Kasumi-1 (cell line): ENCODE measurements at places on chromosomes 7 and 10.

DNA sequence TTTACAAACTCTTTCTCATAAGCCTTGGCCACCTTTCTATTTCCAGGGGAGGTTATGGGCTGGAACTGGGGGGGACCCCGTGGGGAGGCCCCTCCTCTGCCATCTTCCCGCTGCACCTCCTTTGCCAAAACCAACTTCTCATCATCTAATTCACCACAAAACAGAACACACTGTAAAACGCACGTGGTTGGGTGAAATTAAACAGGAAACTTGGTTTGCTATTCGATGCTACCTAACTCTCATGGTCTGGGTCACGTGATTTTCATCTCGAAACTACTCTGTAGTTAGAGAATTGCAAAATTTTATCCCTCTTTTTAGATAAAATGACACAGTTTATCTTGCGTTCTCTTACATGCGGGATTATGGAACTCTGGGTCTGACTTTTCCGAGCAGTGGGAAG is 242.0 kb downstream of the ZMYND11 start:
- DNase-seq, result no peak

- DNase-seq, result no peak
Measured at GRCh38 chr10:23258516-23258915, 66.4 kb downstream of the PTF1A start.

- DNase-seq, result peak; percentile 65
Measured at GRCh38 chr10:43390759-43391158, 18.2 kb downstream of the HNRNPF start.

DNA sequence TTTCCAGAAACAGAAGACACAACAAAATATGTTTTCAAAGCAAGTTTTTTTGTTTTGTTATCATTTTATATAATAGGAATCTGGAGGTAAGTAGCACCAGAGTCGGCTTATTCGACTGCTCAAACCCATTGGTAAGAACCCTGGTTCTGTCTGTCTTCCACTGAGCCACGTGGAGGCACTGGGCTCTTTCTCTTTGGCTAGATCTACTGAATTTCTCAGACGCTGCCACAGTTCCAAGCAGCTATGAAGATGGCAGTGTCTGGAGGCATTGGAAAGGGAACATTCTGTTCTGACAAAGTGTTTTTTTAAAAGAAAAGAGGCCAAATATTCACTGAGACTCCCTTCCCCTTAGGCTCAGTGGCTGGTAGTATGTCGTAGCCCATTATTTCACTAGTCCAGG is 338.8 kb downstream of the NRG3 start:
- DNase-seq, result no peak

- no peak for DNase-seq
Measured at GRCh38 chr7:44057849-44058758, 7.3 kb downstream of the PGAM2 start.

- no peak for DNase-seq
Measured at GRCh38 chr7:69935107-69935506, 336.8 kb downstream of the AUTS2 start.

DNA sequence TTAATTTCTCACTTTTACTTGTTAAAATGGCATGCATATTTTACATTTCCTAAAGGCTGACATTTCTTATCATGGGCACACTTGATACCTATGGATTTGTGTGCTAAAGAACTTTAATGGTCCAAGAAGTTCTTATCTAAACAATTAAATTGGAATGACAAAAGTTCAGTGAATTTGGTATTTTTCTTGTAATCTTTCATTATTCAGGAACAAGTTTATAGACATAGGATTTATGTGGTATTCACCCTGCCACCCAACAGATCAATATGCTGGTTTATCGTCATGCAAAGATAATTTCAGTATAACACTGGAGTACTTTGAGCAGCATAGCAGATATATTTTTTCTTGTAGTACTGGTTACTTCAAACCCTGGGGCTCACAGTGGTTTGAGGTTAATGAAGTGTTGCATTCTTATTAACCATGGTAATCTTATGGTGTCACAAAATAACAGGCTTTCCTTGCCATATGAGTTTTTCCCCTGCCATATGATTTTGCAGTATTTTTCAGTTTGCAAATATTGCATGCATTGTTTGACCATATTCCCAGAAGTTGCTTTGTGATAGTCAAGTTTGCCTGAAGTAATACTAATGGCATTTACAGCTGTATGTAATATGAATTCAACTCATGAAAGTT is 148.8 kb downstream of the PPP1R9A start:
- no peak for DNase-seq

- no peak for DNase-seq
Measured at GRCh38 chr7:30922596-30922995, 10.9 kb downstream of the AQP1 start.

DNA sequence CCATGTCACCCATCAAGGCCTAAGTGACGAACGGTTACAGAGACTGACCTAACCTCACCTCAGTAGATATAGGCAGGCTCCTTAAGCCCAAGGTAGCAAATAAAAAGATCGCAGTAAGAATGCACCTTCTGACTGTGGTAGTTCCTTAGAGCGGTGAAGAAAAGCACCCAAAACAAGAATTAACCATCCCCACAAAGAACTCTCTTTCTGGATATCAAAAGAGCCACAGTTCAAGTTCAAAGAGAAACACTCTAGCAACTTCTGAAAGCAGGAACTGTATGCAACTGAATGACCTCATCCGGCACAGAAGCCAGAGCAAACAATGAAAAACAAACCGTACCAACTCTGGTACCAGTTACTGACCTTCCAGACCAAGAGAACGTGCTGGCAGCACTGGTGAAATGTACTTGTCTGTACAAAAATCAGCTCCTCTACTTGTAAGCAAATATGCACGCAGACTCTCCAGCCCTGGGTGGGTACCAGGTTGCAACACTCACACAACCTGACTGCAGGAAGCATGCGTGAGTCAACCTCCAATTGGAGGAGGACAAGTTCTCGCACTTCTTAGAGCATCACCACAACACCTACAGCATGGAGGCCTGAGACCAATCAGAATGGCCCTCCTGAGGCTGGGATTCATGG is 202.7 kb downstream of the FAM107B start:
- peak; percentile 17 for DNase-seq

- DNase-seq, result no peak
Measured at GRCh38 chr10:90504172-90504571, 353.7 kb downstream of the HTR7 start.

DNA sequence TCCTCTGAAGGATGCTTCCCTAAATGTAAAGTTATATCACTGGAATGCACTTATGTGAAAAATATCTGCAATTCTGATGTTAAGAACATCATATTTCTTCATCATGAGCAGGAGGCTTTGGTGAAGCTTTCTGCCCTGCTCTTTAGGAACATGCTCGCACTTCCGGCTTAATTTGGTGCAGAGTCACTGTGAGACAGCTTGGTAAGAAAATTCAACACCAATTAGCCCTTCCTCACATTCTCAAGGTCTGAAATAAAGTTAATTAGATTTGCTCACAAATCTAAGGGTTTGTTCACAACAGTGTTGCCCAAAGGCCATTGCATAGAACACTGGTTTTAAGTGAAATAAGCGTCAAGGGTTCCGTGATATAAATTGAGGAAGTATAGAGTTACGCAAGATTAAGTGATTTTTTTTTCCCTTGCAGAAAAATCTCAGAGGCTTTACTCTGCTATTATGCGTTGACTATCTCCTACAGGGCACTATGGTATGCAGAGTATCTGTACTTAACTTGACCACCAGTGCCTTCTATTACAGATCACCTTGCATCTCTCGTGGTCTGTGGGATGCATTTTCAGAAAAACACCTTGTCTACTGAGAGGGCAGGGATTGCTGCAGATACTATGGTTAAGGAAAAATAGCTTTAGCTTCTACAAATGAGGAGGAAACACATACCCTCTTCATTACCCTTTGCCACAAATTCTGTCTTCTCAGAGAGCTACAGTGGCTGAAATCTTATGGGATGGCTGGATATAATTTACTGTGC is 953.9 kb downstream of the TYW1 start:
- no peak for DNase-seq

DNA sequence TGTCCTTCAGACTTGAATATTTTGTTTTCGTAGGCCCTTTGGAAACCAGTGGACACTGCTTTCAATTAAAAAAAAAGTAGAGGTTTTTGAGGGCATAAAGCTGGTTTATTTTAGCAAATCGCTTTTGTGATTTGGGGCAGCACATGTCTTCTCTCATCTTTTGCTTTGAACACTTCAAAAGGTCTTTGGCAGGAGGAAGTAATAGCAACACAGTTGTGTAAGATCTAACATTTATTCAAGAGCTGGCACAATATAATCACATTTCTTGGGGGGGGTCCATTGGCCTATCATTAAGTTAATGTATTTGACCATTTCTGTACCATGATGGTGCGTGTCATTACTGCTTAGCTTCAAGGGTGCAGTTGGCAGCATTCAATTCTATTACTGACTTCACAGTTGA is 42.4 kb downstream of the DYNC1I1 start:
- DNase-seq, result no peak

DNA sequence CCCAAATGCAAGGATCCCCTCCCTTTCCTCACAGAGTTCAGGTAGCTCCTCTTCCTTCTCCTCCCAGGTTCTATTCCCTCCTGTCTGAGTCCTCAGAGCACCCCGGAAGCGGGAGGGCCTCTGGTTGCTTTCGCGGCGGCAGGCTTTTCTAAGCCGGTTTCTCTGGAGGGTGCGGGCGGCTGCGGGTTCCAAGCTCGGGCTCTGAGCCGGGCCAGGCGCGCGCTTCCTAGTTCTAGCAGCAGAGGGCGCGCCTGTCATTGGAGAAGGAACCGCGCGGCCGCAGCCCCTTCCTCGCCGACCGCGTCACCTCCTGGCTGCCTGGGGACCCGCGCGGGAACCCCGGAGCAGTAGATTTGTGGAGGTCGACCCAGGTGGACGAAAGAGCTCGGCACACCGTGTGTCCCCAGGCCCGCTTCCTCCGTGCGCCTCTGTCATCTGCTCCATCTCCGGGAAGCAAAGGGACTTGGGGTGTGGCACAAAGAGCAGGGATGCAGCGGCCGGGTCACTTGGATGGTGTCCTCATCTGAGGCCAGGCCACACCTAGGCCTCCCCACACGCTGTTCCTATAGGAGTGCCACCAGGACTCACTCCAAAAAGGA is 389.0 kb upstream of the PODXL start:
- peak; percentile 57 for DNase-seq

GRCh38 chr10:127408112-127408710 is 140.9 kb upstream of the NPS start:
- DNase-seq, result no peak

DNA sequence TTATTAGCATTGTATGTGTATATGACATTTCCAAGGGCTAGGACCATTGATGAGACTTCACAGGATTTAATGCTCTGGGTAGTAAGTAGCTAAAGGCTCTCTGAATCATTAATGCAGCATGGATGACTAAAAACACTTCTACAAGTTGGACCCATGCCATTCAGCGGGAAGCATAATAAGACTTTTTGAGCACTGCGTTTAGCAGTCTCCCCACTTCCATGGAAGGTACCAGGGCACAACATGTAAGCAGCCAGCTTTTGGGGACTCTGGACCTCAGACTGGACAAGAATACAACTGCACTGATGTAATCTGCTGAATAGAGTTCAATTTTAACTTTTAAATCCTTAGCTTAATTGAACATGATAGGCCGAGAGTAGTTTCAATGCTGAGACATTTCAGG is 191.7 kb upstream of the IMMP2L start:
- DNase-seq, result no peak

- no peak for DNase-seq
Measured at GRCh38 chr7:148144827-148145226, 445.7 kb upstream of the C7orf33 start.

DNA sequence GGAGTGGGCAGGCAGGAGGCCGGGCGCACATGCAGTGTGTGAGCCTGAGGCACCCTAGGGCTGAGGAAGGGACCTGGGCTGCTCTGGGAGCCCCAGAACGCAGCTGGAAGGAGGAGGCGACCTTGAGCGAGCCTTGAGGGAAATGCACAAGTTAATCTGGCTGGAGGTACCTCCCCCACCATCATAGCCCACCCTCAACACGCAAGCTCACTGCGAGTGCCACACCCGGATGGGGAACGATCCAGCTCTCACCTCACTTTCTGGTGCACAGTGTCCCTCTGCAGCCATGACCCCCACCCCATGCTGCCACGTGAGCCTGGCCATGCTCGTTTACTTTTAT is 162.4 kb upstream of the PPP2R2D start:
- DNase-seq, result no peak

- DNase-seq, result no peak
Measured at GRCh38 chr7:30274641-30275040, 9.8 kb upstream of the ZNRF2 start.

- DNase-seq, result no peak
Measured at GRCh38 chr10:29598851-29599311, 35.9 kb downstream of the SVIL start.

DNA sequence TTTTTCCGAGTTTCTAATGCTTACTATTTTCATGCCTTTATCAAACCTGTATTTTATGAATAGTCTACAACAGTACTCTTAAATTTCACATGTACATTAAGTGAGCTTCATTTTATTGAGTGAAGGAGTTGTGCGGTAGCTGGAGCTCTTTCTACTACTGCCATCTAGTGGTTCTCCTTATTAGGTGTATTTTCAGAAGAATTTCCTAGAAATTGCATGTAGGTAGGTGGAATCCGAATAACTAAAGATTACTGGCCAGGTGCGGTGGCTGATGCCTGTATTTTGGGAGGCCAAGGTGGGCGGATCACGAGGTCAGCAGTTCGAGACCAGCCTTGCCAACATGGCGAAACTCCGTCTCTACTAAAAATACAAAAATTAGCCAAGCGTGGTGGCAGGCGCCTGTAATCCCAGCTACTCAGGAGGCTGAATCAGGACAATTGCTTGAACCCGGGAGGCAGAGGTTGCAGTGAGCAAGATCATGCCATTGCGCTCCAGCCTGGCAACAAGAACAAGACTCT is 38.3 kb downstream of the LRRC72 start:
- peak; percentile 51 for DNase-seq

GRCh38 chr10:100504096-100504495 is 15.6 kb downstream of the SEC31B start:
- no peak for DNase-seq

DNA sequence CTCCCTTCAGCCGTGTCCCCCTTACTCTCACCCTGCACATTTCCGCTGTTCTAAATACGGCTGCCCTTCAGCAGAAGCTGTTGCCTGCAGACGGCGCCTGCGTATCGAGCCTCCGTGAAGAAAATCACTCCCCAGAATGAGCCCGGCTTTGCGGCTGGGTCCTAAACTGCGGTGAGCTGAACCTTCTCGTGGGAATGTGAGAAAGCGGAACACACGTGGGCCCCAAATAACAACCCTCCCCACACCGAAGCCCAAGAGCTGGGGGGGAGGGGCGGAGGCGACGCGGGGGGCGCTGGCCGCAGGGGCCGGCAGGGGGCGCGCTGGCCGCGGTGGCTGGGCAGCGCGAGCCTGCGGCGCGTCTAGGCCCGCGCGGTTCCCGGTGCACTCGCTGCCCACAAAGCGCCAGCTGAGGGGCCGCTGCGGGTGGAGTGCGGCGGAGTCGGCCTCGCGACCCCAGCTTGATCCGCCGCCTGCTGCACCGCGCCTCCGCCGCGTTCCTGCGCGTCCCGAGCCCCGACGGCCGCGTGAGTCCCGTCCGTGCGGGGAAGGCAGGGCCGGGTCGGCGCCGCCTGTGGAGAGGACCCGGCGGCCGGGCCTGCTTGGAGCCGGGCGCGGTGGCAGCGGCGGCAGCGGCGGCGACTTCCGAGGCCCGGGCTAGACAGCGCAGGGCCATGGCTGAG is at the start of gene ZNF398:
Gene ZNF398, plus strand, starts transcription at position 382 of the 680 bp plus-strand sequence. Its CDS starts 290 bp downstream, at position 672.
- DNase-seq, result peak; percentile 78

- DNase-seq, result no peak
Measured at GRCh38 chr10:24462889-24463552, 254.1 kb downstream of the KIAA1217 start.
